ENCODE measurements at places on chromosomes 2 and 18. TPM values are rescaled to one million over a fixed set of nuclear protein-coding genes. Genes with fewer than 3 reads are reported as not detected.

Gene PRSS56
- total RNA-seq, result not detected

Gene CRYBA2
- not detected for total RNA-seq

Gene AOX1
- total RNA-seq, result not detected

Gene LRPPRC
- total RNA-seq, result 181 TPM

Gene C2orf15
- 0.80 TPM for total RNA-seq

Gene FIGN
- not detected for total RNA-seq

Gene DAW1
- not detected for total RNA-seq

Gene MRO
- not detected for total RNA-seq

Gene HTRA2
- 79.0 TPM for total RNA-seq

Gene C2orf80
- total RNA-seq, result not detected

Gene SDC1
- 0.19 TPM for total RNA-seq

Gene ANKRD44
- 130 TPM for total RNA-seq

Gene DHRS9
- not detected for total RNA-seq

Gene MC4R
- not detected for total RNA-seq

Gene RND3
- total RNA-seq, result not detected

Gene MEP1B
- not detected for total RNA-seq

Gene UGT1A7
- not detected for total RNA-seq
